ENCODE measurements at places on chromosomes 5 and 9. TPM values are rescaled to one million over a fixed set of nuclear protein-coding genes. Genes with fewer than 3 reads are reported as not detected.
A peak's percentile ranks its signal among the peaks of the same experiment; 100 is the strongest.

GCNT1 gene
- 11.0 TPM for total RNA-seq

OR2S2 gene
- not detected for total RNA-seq

FBP2 gene
- not detected for total RNA-seq

- peak; percentile 44 for DNase-seq
Observed at GRCh38 chr9:107737987-107738743, 248.6 kb upstream of the KLF4 start.

- no peak for DNase-seq
Observed at GRCh38 chr5:133364936-133365707, 247.2 kb downstream of the FSTL4 start.

- DNase-seq: no peak
Observed at GRCh38 chr5:158324236-158324635, 465.3 kb upstream of the CLINT1 start.

DNA sequence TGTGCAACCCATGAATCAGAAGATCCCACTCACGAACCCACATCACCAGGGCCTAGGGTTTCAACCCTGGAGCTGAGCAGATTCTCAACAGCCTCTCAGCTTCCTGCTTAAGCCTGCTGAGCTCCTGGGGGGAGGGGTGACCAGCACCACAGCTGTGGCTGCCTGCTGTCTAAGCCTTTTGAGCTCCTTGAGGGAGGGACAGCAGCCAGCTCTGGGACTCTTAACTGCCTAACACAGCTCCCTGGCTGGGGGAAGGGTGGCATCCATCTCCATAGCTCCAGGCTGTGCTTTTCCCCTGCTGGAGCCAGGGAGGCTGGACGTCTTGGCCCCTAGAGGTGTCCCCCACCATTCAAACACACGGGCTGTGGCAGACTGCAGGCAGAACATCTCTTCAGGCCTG, 250.3 kb downstream of the DMAC1 start:
- no peak for DNase-seq

DNA sequence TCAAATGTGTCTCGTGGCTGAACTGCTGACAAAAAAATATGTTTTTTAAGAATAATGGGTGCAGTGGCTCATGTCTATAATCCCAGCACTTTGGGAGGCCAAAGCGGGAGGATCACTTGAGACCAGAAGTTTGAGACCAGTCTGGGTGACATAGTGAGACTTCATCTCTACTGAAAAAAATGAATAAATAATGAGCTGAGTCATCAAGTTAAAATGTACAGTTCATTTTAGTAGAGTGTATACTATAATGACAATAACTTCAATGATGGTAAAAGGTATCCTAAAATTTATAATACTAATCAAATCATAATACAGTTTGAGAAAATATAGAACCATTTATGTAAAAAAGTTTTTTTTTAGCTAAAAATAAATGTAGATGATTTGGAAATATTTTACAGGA, 37.9 kb upstream of the TJP2 start:
- DNase-seq: no peak

- no peak for DNase-seq
Observed at GRCh38 chr9:113648048-113648447, 184.5 kb downstream of the RGS3 start.

- no peak for DNase-seq
Observed at GRCh38 chr5:110477911-110478310, 248.6 kb downstream of the TMEM232 start.

- DNase-seq: no peak
Observed at GRCh38 chr9:134175808-134176598, 11.6 kb upstream of the RNU6ATAC start.

DNA sequence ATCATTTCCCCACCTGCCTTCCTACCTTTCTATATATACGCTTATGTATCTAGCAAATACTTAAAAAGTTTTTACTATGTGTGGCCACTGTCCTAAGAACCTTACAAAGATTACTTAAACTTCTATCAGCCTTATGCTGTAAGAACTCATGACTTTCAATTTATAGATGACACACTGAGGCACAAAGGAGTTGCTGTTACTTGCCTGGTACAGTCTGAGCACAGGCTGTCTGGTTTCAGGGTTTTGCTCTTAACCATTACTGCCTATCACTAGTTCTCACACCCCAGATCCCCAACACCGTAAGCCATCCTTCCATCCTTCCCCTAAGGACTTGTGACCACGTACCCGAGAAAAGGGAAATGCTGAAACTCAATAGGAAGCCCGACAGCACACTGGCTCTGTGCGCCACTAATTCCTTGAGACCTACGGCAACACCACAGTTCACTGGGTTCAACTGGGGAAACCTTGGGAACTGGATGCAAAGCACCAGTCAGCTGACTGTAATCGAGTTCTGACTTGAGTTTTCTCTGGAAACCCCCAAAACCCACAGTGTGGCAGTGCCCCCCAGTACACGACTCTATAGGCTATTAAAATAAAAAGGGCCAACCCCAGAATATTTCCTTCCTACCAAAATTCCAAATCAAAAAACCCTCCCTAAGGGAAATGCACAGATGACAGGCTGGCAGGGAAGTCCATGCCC, 56.0 kb downstream of the AUH start:
- no peak for DNase-seq

- no peak for DNase-seq
Observed at GRCh38 chr5:2240118-2240904, 357.6 kb upstream of the IRX4 start.

Measured in endothelial cell of umbilical vein (primary cell).